Stimulated activated CD4-positive, alpha-beta T cell treated with anti-CD3 and anti-CD28 coated beads, Interleukin-2, amount 100 ng/mL, for 24 hours (primary cell): ENCODE measurements at places on chromosomes 11 and 22.

GRCh38 chr11:111466615-111467014, 45.6 kb downstream of the BTG4 start:
- DNase-seq = no peak

DNA sequence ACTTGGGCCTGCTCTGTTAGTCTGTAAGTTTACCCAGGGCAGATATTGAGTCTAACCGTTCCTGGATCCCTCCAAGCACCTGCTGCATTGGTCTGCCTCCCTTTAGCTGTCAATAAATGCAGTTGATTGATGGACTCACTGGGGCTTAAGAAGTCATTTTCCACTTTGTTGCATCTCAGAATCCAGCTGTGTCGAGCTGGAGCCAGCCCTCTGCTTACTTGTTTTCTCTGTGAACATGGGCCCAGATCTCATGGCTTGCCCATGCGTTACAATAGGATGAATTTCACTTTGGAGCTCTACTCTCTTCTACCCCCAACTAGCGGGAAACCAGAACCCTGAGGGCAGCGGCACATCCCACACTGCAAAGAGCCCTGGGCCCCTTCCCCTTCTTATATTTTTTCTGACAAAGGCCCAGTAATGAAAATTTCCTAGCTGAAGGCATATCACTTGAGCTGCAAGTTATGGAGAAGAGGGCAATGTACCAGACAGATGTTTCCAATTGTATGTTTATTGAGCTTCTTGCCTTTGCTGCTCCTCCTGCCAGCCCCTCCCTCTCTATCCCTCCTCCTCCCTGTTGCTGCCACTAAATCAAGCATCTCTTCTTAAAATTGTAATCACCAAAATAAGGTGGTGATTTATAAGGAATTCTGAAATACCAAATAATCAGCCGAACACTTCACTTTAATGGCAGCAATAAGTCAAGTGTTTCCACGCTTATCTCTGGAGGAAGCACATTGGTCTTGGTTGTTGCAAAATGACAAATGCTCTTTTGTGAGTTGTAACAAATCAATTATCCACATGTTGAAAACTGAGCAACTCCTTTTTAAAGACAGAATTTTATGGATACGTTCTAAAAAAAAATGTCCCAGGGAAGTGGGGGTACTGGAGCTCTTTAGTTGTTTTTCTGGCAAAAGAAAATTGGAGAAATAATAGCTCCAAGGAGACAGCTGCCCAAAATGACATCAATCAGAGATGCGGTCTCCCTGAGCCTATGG, 212.3 kb upstream of the ZBED5 start:
- no peak for DNase-seq

GRCh38 chr22:22099833-22100812, 117.5 kb upstream of the TOP3B start:
- no peak for DNase-seq

GRCh38 chr11:66498506-66498905, 11.9 kb upstream of the BBS1 start:
- DNase-seq = no peak

DNA sequence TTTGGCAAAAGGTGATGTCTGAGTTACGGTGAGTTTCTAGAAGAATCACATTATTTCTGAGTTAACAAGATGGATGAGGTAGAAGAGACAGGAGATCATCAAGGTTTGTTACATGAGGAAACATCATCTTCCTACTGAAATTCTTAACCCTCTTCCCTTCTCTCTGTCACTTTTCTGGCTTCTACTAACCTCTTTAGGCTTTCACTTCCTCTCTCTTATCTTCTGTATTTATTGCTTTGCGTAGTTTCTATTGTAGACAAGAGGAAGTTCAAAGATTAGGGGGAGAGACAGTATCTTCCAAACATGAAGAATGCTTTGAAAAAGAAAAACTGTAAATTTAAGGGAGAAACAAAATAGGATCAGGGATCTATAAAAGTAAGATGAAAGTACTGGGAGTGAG, 75.4 kb downstream of the TRPC6 start:
- DNase-seq = no peak

DNA sequence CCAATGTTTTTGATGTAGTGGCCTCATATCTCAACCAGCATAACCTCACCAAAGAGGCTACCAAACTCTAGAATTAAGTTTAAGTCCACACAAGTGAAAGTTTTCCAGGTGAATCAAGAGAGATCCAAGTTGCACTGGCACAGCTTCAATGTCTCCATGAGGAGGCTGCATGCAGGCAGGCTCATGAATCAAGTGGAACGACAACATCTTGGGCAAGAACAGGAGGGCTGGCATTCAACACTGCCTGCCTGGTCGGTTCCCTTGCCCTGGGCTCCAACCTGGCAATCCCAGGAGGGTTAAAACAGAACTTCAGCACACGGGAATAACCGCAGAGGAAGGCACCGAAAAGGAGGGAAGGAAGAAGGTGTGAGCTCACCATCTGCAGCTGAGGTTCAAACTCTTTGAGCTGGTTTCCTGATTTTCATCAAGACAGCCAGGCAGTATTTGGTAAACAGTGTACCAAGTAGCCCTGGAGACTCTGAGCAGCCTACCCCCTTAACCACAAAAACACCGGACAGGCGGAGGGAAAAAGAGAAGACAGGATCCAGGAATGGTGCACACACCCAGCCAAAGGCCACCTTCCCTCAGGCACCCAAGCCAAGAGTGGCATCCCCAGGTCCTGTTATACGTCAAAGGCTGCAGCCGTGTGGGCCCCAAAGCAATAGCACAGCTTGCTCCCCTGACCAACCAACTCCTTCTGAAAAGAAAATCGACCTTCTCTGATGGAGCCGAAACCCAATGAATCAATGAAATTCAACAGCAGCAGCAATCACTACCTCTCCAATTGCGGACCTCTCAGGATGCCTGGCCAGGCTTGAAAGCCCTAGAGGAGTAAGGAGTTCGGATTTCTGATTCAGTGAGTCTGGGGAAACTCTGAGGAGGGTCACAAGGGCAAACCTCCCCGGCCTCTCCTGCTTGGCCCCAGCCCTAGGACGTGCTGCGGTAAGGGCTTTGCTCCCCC, 1.3 kb downstream of the PACSIN2 start:
- no peak for DNase-seq

DNA sequence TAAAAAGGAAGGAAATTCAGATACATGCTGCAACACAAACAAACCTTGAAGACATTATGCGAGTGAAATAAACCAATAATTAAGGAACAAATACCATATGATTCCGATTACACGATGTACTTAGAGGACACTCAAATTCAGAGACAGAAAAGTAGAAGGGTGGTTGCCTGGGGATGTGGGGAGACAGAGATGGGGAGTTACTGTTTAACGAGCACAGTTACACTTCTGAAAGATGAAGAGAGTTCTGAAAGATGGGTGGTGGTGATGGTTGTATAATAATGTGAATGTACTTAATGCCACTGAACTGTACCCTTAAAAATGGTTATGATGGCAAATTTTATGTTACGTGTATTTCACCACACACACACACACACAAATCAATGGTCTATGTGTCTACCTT, 14.7 kb downstream of the ZBTB44 start:
- no peak for DNase-seq

- DNase-seq = no peak
Measured at GRCh38 chr11:35099278-35100012, 39.5 kb upstream of the CD44 start.

DNA sequence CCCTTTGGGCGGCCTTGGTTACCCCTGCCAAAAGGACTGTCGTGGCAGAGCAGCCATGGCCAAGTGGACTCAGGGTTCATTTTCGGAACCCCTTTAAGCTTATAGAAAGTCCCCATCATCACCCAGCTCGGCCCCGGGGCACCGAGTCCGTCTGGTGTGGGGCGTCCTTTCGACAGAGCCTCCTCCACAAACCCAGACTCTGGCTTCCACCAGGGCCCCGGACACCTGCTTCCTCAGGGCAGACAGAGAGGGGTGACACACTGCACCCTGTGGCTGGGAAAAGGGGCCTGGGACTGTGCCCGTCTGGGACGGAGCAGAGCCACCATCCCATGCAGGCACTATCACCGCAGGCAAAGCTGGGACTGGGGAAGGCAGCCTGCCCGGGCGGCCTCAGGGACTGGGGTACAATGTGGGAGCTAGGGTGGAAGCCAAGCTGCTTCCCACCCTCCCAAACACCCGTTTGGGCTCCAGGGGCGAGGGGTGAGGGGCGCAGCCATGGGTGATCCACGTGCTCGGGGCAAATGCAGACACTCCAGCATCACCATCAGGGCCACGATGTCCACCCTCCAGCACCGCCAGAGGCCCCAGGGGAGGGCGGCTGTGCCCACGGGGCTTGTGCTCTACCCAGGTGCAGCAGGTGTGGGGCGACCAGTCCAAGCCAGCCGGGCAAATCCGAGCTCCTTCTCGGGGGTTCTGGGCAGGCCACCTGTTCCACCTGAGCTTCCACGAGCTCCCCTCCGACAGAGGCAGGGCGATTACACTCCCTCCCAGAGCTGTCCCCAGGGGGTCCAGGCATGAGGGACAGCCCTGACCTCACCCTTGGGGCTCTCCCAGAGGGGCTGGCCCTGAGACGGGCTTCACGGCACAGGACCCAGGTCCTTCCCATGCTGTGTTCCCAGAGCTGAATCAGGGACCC, 11.7 kb upstream of the MRPL23 start:
- DNase-seq = no peak

DNA sequence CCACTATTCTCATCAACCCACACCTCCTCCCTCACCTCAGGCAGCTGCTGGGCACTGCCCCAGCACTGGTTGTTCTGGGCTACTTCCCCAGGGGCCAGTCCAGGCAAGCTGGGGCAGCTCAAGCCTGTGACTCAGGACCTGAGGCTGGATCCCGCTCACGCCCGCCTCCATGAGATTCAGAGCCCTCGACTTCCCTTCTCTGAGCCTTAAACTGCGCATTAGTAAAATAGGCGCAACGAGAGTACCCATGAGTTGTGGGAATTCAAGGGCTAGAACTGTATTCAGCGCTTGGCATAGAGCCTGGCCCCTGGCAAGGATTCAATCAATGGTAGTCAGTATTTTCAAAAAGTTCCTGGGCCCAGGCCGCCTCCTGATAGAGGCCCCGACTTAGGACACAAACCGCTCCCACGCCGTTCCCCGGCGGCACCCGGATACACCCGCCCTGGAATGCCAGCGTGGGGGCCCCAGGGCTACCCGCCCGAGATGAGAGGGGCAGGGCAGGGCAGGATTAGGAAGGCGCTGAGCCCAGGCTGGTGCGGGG, 723 bp upstream of the CD82 start:
- DNase-seq = no peak

DNA sequence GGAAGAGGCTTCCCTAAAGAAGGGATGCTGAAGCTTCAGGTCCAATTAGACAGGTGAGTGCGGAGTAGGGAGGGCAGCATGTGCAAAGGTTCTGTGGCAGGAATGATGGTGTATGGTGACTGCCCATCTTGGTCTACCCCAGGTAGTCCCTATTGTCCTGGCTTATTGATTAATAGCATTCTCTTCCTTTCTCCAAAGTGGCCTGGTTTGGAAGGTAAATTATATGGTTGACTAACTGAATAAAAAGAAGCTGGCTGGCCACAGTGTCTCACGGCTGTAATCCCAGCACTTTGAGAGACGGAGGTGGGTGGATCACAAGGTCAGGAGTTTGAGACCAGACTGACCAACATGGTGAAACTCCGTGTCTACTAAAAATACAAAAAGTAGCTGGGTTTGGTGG, 230.5 kb downstream of the MIAT start:
- no peak for DNase-seq

DNA sequence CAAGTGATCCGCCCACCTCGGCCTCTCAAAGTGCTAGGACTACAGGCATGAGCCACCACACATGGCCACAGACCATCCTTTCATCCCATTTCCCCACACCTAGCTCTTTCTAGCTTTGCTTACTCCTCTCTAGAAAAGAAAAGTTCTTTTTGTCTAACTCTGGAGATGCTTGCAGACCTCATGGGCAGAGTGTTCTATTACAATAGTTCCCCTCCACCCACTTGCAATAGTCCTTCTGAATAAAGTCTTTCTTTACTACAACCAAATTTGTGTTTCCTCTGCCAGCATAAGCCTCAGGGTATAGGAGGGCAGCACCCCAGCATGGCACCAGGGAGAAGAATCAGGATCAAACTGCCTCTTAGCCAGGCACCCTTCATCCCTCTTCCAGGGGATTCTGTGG, 18.8 kb upstream of the RTL6 start:
- no peak for DNase-seq
